SJSA1 (cell line): ENCODE measurements at places on chromosomes 5 and 9. TPM values are rescaled to one million over a fixed set of nuclear protein-coding genes. Genes with fewer than 3 reads are reported as not detected.

- H3K4me1 ChIP-seq: no peaks in the 10 kb centered on the region
- no peak for DNase-seq
- H3K36me3 ChIP-seq: no peaks in the 10 kb centered on the region
- H3K4me3 ChIP-seq: no peak overlapping the region
These were observed 30.2 kb upstream of the HSPB3 start for GRCh38 chr5:54425258-54425657.

- H3K4me3 ChIP-seq: no peak overlapping the region
- H3K27me3 ChIP-seq: no peaks in the 10 kb centered on the region
- H3K36me3 ChIP-seq: no peaks in the 10 kb centered on the region
- H3K4me1 ChIP-seq: no peaks in the 10 kb centered on the region
- no peak overlapping the region for H3K27ac ChIP-seq
These were observed 121.0 kb upstream of the RGS7BP start for GRCh38 chr5:64384765-64385164.

GRCh38 chr9:116447934-116448333, 239.2 kb upstream of the TRIM32 start:
- no peak overlapping the region for H3K4me3 ChIP-seq
- H3K36me3 ChIP-seq: no peaks in the 10 kb centered on the region
- H3K27me3 ChIP-seq: no peaks in the 10 kb centered on the region
- DNase-seq: no peak
- H3K27ac ChIP-seq: no peak overlapping the region

- H3K36me3 ChIP-seq: peaks cover 22% of the 10 kb centered on the region
- H3K4me3 ChIP-seq: peak overlapping the region; percentile 98
- H3K4me1 ChIP-seq: peaks cover 61% of the 10 kb centered on the region
- no peak for DNase-seq
- peak overlapping the region; percentile 89 for H3K27ac ChIP-seq
These were observed 1.3 kb downstream of the SPTAN1 start for GRCh38 chr9:128553728-128554127.

- H3K27me3 ChIP-seq: no peaks in the 10 kb centered on the region
- DNase-seq: no peak
- H3K36me3 ChIP-seq: no peaks in the 10 kb centered on the region
- H3K4me1 ChIP-seq: no peaks in the 10 kb centered on the region
- no peak overlapping the region for H3K27ac ChIP-seq
These were observed 95.5 kb upstream of the MAN2A1 start for GRCh38 chr5:109594217-109594616.

GRCh38 chr5:144028636-144029035, 141.8 kb downstream of the YIPF5 start:
- H3K4me1 ChIP-seq: no peaks in the 10 kb centered on the region; the same call in 1 of the 2 replicates
- H3K27me3 ChIP-seq: 0 out of 2 replicates have a peak, but pooled peaks cover 3% of the 10 kb centered on the region
- no peak overlapping the region for H3K4me3 ChIP-seq
- H3K36me3 ChIP-seq: no peaks in the 10 kb centered on the region
- no peak overlapping the region for H3K27ac ChIP-seq

DNA sequence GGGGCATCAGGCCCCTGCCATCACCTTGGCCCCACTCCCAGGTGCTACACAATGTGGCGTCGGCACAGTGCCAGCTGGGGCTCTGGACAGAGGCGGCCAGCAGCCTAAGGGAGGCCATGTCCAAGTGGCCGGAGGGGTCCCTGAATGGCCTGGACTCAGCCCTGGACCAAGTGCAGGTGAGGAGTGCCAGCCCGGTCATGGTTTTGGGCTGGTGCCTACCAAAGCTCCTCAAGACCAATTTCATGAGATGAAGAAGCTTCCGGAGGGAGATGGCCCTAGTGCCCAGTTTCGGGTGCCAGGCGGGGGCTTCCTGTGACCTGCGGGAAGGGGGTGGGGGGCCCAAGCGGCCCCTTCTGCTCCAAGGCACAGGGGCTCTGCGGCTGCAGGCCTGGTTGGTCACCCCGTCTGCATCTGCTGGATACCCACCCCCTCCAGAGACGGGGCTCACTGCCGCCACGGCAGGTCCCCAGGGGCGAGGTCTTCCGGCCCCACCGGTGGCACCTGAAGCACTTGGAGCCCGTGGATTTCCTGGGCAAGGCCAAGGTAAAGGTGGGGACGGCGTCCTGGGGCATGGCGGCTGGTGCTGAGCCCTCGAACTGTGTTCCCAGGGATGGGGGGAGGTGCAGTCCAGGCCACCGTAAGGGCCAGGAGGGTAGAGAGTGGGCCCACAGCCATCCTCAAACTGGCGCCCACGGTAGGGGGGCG, 5.8 kb downstream of the NOXA1 start:
- H3K36me3 ChIP-seq: no peaks in the 10 kb centered on the region
- no peaks in the 10 kb centered on the region for H3K27me3 ChIP-seq
- no peak overlapping the region for H3K27ac ChIP-seq

- H3K4me1 ChIP-seq: peaks cover 20% of the 10 kb centered on the region
- H3K36me3 ChIP-seq: peaks cover 40% of the 10 kb centered on the region
- no peak overlapping the region for H3K27ac ChIP-seq
- H3K4me3 ChIP-seq: no peak overlapping the region
These were observed 36.6 kb downstream of the BICD2 start for GRCh38 chr9:92727716-92728700.

DNA sequence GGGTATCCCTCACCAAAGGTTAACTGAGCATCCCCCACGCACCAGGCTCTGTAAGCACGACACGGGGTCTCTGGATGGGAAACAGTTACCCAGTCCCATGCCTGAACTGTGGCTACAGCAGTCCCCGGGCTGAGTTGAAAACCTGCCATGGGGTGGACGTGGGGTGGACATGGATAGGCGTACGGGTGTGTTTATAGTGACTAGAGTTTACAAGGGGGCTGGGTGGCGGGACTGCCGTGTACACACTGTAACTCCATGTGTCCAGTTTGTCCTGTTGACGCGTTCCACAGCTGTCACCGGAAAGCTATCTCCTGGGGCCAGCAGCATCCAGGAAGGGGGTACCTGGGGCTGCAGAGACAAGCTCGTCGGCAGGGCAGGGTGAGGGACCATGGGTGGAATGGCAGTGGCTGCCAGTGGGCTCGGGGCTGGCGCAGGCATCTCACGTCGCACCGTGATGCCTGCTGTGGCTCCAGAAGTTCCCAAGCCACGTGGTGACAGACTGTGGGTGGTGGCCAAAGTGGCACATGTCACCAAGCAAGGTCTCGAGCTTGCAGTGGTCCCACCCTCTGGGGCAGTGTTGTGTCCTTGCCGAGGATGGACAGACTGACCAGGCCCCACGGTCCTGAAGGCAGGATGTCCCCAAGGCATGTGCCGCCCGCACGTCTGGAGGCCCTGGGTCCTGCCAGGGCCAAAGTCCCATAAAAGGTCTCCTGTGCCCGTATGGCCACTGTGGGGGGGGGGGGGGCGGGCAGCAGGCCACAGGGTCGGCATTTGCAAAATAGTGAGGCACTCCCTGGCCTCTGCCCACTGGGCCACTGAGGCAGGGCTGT, 29.3 kb upstream of the RNF130 start:
- no peaks in the 10 kb centered on the region for H3K36me3 ChIP-seq
- H3K27ac ChIP-seq: no peak overlapping the region
- H3K4me3 ChIP-seq: no peak overlapping the region
- H3K27me3 ChIP-seq: no peaks in the 10 kb centered on the region
- no peak for DNase-seq
- H3K4me1 ChIP-seq: no peaks in the 10 kb centered on the region

- H3K27me3 ChIP-seq: no peaks in the 10 kb centered on the region
- H3K4me3 ChIP-seq: no peak overlapping the region
- no peak for DNase-seq
- peaks cover 29% of the 10 kb centered on the region for H3K4me1 ChIP-seq
These were observed 10.0 kb downstream of the DUSP1 start for GRCh38 chr5:172760959-172761358.

GRCh38 chr9:125176636-125177035, 13.0 kb downstream of the PPP6C start:
- peaks cover 4% of the 10 kb centered on the region; the same call in 1 of the 2 replicates for H3K4me1 ChIP-seq
- H3K27me3 ChIP-seq: no peaks in the 10 kb centered on the region
- H3K4me3 ChIP-seq: no peak overlapping the region
- no peak for DNase-seq
- H3K27ac ChIP-seq: no peak overlapping the region
- H3K36me3 ChIP-seq: peaks cover 11% of the 10 kb centered on the region; the same call in 1 of the 2 replicates

DNA sequence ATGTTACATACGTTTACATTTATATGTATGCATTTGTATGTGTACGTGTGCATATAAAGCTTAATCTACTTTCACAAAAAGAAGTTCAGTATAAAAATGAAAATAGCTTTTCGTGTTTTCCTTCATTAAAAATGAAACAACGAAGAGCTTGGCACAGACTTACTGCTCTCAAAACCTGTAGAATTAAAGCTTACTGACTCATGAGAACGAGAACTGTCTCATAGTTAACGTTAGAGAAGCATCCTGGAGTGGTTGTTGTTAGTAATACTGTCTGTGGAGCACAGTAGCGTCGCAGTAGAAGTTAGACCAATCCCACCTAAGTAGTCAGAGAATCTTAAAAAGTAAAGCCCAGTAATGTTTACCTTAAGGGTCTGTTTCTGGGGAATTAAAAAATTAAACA, 1.3 kb downstream of the MAT2B start:
- peaks cover 11% of the 10 kb centered on the region for H3K4me1 ChIP-seq
- H3K4me3 ChIP-seq: peak overlapping the region; percentile 68
- H3K36me3 ChIP-seq: peaks cover under 1% of the 10 kb centered on the region
- no peak for DNase-seq

DNA sequence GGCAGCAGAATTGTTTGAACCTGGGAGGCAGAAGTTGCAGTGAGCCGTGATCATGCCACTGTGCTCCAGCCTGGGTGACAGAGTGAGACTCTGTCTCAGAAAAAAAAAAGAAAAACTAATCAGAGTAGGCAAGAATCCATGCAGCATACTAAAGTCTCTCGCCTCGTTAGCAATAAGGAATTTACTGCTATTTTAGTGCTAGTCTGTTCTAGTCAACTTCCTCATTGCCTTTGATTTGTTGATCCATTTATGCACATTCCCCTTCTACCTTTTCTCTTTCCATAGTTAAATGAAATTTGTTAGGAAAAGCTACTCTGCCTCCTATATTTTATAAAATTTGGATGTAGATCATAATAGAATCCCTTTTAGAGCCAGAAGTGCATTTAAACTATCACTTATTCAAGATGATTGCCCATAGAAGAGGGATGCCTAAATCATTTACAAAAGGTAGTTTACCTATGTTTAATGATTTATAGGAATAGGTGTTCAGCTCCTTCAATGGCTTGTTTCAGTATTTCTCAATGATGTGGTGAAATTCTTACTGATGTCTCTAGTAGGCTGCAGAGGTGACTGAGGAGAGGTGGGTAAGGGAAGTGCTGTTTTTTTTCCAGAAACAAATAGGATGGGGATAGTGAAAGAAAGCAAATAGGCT, 1.9 kb downstream of the LRRC19 start:
- H3K4me1 ChIP-seq: no peaks in the 10 kb centered on the region
- H3K27me3 ChIP-seq: no peaks in the 10 kb centered on the region
- no peak overlapping the region for H3K4me3 ChIP-seq
- H3K36me3 ChIP-seq: no peaks in the 10 kb centered on the region
- no peak for DNase-seq
- no peak overlapping the region for H3K27ac ChIP-seq

DNA sequence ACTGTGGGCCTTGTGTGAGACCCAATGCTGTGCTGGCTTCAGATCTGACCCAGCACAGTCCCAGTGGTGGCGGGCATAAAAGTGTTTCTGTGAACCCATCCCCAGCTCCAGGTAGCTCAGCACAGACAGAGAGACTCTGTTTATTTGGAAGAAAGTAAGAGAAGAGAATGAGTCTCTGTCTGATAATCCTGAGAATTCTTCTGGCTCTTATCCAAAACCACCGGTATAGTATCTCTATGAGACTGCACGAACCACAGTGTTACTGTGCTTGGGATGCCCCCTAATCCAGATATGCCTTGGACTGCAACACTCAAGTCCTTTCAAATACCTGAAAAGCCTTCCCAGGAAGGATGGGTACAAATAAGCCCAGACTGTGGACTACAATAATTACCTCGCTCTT, 1660.8 kb upstream of the ACO1 start:
- no peaks in the 10 kb centered on the region for H3K4me1 ChIP-seq
- H3K36me3 ChIP-seq: no peaks in the 10 kb centered on the region
- H3K4me3 ChIP-seq: no peak overlapping the region

- no peak for DNase-seq
- peaks cover 2% of the 10 kb centered on the region; the same call in 1 of the 2 replicates for H3K27me3 ChIP-seq
- H3K27ac ChIP-seq: no peak overlapping the region
- H3K4me1 ChIP-seq: no peaks in the 10 kb centered on the region
- no peaks in the 10 kb centered on the region for H3K36me3 ChIP-seq
These were observed 30.2 kb downstream of the LIX1 start for GRCh38 chr5:97112230-97112629.

DNA sequence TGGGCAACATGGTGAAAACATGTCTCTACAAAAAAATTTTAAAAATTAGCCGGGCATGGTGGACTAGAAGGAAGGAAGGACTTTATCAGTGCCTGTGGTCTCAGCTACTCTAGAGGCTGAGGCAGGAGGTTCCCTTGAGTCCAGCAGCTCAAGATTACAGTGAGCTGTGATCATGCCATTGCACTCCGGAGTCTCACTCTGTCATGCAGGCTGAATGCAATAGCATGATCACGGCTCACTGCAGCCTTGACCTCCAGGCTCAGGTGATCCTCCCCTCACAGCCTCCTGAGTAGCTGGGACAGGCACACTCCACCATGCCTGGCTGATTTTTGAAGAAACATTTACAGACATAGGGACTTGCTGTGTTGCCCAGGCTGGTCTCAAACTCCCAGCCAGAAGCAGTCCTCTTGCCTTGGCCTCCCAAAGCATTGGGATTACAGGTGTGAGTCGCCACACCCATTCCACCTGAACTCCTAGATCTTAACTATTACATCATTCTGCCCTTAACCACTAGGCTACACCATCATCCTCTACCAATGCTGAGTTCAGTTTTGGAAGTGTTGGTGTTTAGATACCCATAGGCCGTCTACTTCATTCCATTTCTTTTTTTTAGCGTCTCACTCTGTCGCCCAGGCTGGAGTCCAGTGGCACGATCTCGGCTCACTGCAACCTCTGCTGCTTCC, 2.0 kb upstream of the URM1 start:
- DNase-seq: no peak
- peaks cover 11% of the 10 kb centered on the region for H3K4me1 ChIP-seq

PAM gene
- 420 and 598 TPM in 2 replicates for total RNA-seq

SLCO6A1 gene
- total RNA-seq: not detected in 2 replicates

CYSRT1 gene
- 0.24 TPM in 1 of 2 replicates, not detected in the other for total RNA-seq

FAM221B gene
- total RNA-seq: not detected in 2 replicates

OR1J2 gene
- total RNA-seq: not detected in 2 replicates

LYRM7 gene
- total RNA-seq: 33.1 and 127 TPM in 2 replicates

PCDHGB1 gene
- 0.79 TPM in 1 of 2 replicates, not detected in the other for total RNA-seq

PGM5 gene
- total RNA-seq: 0.03 TPM in 1 of 2 replicates, not detected in the other

MEIKIN gene
- total RNA-seq: not detected in 2 replicates
